Gastroesophageal sphincter (tissue), 4 donors: ENCODE measurements at places on chromosomes 7 and 10. TPM values are rescaled to one million over a fixed set of nuclear protein-coding genes. Genes with fewer than 3 reads are reported as not detected.

GRCh38 chr10:13019280-13019679 is 17.8 kb upstream of the CCDC3 start:
- ATAC-seq, result no peak

DNA sequence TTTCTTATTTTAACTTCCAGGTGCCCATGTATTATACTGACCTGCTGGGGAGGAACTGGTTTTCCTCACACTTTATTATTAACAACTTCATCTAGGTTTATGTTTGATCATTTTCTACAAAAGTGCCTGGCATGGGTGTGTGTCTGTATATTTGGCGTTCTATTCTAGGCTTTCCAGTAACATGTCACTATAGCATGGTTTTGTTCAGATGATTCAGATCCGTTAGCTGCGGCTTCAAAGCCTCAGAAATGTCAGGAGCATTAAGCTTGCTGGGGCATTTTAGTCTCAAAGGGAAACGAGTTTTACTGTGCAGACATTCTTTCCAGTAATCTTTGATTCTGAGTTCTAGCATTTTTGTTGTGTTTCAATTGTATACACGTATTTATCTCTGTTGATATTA is 2.3 kb downstream of the INPP5A start:
- ATAC-seq, result no peak

GRCh38 chr7:94244760-94245159 is 149.9 kb upstream of the COL1A2 start:
- no peak for ATAC-seq

- no peak for ATAC-seq
Observed at GRCh38 chr10:62302760-62303159, 34.1 kb upstream of the RTKN2 start.

DNA sequence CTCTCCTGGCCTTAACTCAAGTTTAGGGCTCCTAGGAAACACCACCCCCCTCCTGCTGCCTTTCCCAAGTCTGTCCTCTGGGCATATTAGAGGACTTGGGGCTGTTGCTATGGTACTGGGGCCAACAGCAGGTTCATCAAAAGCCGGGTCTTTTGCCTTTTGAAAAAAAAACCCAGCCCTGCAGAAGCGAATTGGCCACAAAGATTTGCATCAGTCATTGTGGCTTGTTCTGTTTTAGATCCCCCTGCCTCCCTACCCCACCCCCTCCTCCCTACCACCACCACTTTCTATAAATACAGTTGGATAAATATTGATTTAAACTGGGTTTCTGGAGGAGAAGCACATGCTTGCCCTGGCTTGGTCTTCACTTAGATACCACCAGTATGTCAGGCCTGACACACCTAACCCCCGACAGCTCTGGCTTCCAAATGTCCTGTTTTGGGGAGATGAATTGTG is 7.0 kb downstream of the MXI1 start:
- ATAC-seq, result no peak

DNA sequence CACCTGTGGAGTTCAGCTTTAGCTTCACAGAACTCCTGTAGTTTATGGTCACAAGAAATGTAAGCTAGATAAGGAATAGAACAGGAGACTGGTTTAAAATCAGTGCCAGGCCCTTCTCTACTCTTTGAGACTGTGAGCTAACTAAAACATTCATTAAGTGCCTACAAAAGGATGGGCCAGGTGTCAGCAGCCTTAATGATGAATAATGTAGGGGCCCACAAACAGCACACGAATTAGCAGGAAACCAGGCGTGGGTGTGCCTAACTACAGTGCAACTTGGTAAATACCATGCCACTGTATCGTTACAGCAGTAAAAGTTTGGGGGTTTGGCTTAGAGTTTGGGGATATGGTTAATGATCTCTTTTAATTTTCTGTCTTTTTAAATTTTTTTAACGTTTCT is 6.1 kb upstream of the ABLIM1 start:
- no peak for ATAC-seq

GRCh38 chr7:23654508-23654907 is 25.5 kb upstream of the FAM221A start:
- ATAC-seq, result no peak

- no peak for ATAC-seq
Observed at GRCh38 chr7:41592236-41592635, 110.7 kb downstream of the INHBA start.

- no peak for ATAC-seq
Observed at GRCh38 chr10:119042169-119042568, 12.7 kb downstream of the NANOS1 start.

DNA sequence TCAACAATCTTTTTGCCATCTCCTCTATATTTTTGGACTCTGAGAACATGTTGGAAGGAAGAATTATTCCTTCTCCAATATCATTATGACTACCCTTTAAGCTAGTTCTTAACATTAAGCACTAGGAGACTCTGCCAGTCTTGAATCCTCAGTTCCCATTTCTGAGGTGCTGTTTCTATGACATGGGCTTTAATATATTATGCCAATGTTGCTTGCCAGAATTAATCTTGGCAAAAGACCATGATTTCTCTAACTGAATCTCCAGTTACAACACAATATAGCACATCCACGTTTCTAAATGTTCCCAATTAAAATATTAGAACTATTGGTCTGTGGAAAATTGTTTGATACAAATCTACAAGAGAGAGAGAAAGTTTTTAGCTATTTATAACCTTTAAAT is 250.0 kb downstream of the HGF start:
- ATAC-seq, result no peak

GRCh38 chr7:99449326-99449725 is 10.6 kb downstream of the CPSF4 start:
- no peak for ATAC-seq

DNA sequence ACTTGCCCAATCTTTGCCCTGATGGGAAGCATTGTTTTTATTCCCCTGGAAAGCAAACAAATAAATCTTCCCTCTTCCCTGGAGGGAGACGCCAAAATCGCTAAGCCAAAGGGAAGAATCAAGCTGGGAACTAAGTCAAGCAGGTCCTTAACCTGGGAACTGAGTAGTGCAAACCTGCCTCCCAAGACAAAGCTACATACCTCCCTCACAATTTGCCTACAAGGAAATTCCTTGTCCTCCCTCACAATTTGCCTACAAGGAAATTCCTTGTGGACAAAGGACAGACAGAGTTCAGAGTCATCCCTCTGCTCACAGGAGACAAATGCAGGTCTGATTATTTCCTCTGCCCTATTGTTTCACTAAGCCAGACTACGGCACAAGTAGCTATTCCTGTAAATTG is 50.5 kb downstream of the SPOCK2 start:
- no peak for ATAC-seq

Gene BUB3
- 73.9 TPM for total RNA-seq

Gene EIF5AL1
- total RNA-seq, result 0.16 TPM

- no peak for ATAC-seq
Observed at GRCh38 chr7:20287317-20287716, 43.4 kb upstream of the ITGB8 start.

Gene SAP25
- not detected for total RNA-seq

DNA sequence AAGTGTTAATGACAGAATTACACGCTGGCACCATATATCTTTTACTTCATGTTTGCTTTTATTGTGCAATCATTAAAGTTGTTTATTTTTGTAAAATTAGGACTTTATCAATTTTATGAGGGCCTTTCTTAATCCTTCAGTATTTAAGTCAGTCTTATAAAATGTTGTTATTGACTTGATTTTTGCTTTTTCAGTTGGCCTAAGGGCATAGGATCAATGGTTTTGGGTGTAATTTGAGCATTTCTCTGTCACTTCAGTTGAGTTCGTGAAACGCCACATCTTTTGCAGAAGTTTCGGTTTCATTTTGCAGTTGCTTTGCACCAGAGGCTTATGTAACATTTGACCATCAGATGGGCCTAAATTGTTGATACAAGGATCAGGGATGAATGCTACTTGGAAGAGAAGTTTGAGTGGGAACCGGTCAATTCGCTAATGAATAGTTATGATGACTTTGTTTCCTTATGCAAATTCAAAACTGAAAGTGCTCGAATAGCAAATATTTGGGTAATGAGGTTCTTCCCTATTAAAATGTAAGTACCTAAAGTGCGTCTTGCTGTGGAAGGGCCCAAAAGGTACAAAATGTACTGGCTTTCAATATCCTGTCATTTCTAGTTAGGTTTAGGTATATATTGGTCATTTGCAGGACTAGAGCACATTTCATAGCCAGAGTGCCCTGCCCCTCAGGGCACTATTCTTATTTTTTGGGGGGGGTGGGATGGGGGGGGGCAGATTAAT is 340.9 kb downstream of the LRMDA start:
- ATAC-seq, result no peak
